ENCODE measurements at places on chromosomes 5 and 9.

DNA sequence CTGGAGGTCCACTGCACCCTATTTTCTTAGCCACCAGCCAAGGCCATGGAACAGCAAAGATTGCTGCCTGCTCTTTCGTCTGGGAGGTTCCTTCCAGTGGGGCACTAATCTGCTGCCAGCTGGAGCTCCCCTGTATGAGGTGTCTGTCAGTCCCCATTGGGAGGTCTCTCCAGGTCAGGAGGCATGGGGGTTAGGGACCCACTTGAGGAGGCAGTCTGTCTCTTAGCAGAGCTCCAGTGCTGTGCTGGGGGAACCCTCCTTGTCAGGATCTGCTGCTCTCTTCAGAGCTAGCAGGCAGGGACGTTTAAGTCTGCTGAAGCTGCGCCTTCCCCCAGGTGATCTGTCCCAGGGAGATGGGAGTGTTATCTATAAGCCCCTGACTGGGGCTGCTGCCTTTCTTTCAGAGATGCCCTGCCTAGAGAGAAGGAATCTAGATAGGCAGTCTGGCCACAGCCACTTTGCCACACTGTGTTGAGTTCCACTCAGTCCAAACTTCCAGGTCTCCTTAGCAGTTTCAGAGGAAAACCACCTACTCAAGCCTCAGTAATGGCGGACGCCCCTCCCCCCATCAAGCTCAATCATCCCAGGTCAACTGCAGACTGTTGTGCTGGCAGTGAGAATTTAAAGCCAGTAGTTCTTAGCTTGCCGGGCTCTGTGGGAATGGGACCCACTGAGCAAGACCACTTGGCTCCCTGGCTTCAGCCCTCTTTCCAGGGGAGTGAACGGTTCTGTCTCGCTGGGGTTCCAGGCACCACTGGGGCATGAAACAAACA is 317.7 kb downstream of the LRRC70 start:
- no peak for DNase-seq

DNA sequence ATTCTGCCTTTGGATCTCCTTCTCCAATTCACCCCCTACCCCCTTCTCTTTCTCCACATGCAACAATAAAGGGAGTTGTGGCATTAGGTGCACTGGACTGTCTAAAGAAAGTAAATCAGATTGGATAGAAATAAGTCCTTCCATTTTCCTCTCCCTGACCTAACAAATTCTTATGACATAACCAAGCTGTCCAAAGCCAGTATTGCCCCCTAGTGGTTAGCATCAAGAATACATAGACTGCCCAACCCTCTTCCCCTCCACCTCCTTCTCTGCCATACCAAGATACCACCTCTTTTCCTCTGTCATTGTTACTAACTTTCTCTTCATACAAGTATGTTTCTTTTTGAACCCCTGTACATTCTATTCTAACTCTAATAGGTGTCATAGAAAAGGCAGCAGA is 45.7 kb downstream of the PPARGC1B start:
- peak; percentile 73 for DNase-seq

DNA sequence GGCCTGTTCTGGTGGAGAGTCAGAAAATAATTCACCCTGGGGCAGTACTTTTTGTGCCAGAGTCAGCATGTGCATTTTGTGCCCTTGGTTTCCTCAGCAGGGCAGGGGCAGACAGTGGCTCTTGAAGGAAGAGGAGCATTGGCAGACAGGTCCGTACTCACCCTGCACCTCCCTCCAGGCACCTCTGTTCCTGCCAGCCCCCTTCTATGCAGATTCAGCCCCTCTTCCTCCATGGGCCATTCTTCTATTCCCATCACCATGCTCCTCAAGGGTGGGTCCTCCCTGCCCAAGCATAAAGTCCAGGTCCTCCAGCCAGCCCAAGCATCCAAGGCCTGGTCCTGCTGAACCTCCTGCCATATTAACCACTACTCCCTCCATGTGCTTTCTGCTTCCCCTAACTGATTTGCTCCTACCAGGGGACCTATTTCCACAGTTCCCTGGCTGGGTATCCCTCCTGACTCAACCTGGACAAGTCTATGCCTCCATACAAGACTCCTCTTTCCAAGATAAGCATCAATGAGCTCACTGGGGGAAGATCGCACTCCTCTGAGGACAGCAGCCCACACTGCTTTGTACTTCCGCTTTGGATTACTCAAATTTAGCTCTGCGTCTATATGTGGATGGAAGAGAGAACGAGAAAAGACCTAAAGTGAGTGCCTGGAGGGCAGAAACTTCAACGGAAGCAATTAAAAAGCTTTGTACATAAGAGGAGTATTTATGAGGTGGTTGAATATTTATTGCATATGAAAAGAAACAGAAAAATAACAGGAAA is 9.3 kb upstream of the ACSL6 start:
- DNase-seq, result no peak

GRCh38 chr5:127995556-127995955 is 88.0 kb upstream of the SLC12A2 start:
- no peak for DNase-seq

GRCh38 chr5:173397516-173397915 is 69.3 kb upstream of the STC2 start:
- no peak for DNase-seq

DNA sequence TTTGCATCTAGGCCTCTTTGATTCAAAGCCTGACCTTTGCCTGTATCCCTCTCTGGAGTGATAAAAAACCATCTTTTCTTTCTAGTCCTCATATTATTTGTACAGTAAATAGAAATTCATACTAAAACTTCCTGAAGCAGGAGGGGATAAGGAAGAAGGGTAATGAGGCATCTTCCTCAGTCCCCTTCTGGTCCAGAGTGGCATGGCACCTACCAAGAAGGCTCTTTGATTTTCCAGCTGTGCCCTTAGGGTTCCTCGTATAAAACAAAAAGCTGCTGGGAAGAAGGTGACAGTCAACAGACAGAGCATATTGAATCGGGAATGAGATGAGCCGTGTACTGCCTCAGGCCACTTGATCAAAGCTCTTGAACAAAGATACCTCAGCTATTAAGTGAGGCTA is 71.9 kb upstream of the SPDL1 start:
- DNase-seq, result no peak

GRCh38 chr9:107760469-107761242 is 271.1 kb upstream of the KLF4 start:
- peak; percentile 43 for DNase-seq

DNA sequence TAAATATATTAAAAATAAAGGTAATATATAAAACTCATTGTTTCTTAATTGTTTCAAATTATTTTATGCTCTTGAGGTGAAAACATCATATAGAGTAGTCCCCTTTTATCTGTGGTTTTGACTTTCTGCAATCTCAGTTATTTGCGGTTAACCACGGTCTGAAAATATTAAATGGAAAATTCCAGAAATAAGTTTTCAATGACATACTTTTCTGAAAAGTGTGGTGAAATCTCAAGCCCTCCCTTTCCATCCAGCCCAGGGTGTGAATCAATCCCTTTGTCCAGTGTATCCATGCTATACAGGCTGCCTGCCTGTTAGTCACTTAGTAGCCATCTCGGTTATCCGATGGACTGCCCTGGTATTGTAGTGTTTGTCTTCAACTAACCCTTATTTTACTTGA is 546.7 kb upstream of the DMAC1 start:
- no peak for DNase-seq

GRCh38 chr5:87329114-87329513 is 61.4 kb downstream of the RASA1 start:
- no peak for DNase-seq

DNA sequence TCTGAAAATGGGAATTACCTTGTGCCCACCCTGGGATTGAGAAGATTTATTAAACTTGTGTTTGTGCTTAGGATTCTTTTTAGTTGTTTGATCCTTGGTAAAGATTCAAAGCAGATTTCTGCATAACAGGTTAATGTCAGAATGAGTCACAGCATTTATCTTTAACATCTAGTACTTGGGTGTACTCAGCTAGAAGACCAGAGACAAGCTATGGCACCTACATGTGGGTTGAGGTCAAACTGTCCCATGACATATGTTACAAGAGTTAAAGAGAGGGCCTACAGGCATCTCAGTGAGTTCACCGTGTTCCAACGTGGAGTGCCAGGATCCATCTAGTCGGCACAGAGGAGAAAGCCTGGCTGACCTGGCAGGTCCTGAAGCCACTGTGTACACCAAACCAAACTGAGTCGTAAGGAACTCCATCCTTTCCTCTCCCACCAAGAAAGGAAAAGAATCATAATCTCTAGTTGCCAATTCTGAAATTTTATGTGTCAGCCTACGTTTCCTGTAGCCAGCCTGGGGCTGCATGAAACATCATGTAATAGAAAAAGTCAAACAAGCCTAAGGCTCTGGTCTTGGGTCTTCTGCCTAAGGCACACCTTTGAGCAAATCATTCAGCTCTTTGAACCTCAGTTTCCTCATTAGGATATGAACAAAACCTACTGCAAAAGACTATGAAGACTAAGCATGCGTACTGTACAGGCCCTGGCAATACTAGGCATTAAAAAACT is 73.7 kb downstream of the RCL1 start:
- peak; percentile 64 for DNase-seq

GRCh38 chr9:35771943-35772342 is 17.9 kb upstream of the MSMP start:
- DNase-seq, result no peak

- DNase-seq, result no peak
These were observed 171.1 kb downstream of the DOCK2 start for GRCh38 chr5:169808118-169808581.

- peak; percentile 30 for DNase-seq
These were observed 52.1 kb downstream of the IL31RA start for GRCh38 chr5:55903121-55903701.

DNA sequence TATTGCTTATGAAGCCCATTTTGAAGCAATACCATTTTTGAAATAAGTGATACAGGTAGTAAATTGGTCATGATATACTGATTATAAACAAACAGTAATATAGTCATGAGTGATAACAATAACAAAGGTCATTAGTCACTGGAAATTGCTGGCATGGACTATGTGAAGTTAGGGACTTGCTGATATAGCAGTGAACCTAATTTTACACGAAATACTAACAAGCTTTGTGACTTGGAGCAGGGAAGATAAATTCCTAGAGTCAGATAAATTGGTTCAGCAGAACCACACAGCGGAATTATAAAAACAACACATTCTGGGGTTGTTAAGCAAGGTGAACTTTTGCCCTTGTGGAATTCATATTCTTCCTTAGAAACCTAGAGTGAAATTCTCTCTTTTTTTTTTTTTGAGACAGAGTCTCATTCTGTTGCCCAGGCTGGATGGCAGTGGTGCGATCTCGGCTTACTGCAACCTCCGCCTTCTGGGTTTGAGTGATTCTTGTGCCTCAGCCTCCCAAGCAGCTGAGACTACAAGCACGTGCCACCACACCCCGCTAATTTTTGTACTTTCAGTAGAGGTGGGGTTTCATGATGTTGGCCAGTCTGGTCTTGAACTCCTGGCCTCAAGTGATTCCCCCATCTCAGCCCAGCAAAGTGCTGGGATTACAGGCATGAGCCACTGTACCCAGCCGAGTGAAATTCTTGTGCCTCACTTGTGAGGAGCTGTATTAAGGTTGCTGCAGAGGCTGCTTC is 6.0 kb downstream of the UGCG start:
- DNase-seq, result peak; percentile 33

GRCh38 chr5:134989266-134989830 is 21.6 kb downstream of the CATSPER3 start:
- peak; percentile 34 for DNase-seq

DNA sequence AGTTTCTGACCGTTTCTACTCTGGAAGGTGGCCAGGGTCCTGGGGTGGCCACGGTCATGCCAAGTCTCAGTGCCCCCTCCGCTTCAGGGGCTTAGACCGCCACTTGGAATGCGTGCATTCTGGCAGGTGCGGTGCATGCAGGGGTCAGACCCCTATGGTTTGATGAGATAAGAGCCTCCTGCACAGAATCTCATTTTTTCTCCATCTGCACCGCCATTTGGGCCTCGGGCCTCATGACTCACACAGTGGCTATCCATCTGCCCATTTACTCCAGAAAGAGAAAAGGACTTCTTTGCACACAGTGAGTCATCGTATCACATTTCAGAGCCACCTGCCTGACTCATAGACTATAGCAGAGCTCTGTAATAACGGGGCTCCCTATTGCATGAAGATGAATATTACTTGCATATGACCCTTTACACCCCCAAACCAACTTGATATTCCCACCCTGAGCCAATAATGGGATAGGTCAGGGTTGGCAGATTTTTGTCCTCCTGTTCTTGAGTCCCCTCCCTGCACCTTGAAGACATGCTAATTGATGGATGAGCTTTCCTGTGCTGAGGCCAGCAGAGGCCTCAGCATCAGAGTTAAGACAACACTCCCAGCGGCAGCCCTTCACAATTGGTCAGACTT is 157.4 kb downstream of the NR3C1 start:
- DNase-seq, result no peak

DNA sequence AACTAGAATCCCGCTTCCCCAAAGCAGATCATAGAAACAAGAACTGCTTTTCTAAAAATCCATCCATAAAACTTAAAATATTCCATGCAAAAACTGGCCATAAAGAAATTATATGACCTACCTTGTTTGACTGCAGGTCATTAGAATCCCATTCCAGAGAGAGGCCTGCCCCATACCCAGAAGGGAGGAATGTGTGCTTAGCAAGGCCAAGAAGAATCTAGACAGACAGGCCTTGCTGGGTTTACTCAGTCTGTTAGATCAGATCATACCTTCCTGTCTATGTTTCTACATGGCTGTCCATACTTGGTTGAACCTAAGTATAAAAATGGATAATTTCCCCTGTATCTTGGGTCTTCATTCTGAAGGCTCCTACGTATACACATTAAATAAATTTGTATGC is 358.8 kb upstream of the TRPC7 start:
- DNase-seq, result no peak

DNA sequence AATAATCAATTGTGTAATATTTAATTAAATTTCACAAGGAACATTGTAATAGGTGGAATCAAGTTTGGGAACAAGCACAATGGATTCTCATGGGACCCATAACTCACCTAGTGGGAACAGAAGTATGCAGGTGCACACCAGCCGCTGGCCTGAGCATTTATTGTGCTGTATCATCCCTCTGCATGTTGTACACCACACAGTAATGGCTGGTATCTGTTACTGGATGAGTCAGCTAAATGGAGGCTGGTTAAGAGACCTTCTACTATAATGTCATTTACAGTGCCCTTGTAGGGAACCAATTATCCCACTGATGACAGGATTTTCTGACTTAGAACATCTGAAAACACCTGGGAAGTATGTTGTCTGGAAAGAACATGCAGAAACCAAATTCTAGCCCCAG is 3.2 kb upstream of the MAP3K1 start:
- peak; percentile 88 for DNase-seq

- peak; percentile 75 for DNase-seq
These were observed 57.4 kb upstream of the PRSS3 start for GRCh38 chr9:33737811-33738606.

- no peak for DNase-seq
These were observed 206.4 kb downstream of the COMMD10 start for GRCh38 chr5:116291271-116291670.

- no peak for DNase-seq
These were observed 20.8 kb downstream of the AMBP start for GRCh38 chr9:114057161-114057885.

DNA sequence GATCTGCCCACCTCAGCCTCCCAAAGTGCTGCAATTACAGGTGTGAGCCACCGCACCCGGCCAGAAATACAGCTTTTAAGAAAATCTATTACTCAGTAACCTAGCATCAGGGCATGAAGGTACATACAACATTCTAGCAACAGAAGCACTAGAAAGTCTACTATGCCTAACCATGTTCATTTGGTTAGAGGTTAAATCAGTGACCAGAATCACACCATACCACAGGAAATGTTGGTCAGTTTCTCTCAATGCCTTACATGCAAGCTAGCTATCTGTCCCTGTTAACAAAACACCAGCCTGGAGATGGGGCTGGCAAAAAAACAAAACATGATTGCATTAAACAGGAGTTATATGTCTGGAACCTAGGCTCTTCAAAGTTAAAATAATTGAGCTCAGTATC is 104.1 kb downstream of the STRBP start:
- DNase-seq, result no peak

GRCh38 chr9:792331-793260 is 48.9 kb upstream of the DMRT1 start:
- no peak for DNase-seq
